RWPE1 (cell line): ENCODE measurements at places on chromosomes 2 and 18.
A peak's percentile ranks its signal among the peaks of the same experiment; 100 is the strongest.

DNA sequence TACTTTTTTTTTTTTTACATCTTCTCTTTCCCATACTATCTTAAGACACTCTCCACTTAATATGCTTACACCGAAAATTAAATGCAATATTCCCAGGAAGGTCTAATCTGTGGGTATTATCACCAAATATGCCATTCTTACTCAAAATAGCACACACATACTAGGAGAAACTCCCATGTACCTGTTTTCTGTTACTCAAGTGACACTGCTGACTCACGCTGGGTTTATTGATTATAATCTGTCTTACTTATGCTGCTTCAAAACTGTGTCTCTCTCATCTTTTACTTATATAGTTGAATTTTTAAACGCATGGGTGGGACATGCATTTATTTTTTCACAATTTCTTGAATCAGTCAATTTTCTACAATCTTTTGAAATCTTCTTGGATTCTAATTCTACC, 29.9 kb downstream of the MRPL19 start:
- no peak for DNase-seq

DNA sequence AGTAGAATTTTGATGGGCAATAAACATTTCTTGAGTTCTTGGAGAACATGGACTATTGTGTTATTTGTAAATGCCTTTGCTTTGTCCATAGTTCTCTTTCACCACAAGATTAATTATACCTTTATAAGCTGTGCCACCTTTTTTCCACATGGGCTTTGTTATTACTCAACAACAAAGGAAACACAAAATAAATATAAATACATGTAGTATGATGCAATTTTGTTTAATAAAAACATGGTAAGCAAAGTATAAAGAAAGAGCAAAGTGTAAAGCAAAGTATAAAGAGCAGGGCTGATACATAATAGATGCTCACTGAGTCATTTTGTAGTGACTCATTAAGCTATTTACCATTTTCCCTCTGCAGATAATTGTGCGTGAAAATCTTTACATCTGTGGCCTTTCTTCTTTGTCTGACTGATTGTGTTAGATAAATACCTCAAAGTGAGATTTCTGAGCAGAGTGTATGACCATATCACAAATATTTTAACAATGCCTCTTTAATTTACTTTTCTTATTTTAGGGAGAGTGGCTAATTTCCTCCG, 80.9 kb downstream of the CERS6 start:
- DNase-seq = no peak

DNA sequence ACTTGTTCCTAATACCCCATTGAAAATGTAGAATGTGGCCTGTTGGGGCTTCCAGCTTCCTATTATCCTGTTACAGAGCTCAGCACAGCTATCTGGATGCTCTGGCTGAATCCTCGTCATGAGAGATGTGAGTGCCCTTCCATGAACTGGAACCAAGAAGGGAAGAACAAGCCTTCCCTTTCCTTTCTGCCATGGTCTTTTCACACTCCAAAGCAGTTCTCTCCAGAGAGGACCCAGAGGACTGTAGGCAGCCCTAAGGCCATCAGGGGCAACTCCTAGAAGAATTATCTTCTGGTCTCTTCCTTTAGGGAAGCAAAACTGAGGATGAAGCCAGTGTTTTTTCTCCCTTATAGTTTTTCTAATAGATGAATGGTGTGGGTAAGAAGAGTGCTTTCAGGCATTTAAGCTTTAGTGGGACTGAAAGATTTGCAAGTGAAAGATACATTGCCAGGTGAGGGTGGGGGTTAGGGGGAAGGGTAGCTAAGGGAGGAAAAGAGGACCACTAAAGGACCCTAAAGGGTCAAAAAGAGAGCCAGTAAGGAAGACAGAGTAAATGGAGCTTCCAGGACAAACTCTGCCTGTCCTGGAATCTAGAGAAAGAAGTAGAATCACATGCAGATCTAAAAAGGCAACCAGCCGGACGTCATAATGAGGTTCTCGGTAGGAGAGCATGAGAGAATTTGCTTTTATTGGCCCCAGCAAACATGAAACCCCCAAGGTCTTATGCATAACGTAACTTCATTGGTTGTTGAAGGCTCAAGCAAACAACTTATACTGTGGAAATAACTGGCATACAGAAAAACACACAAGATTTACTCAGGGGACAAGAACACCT, 12.4 kb upstream of the XPO1 start:
- no peak for DNase-seq

- peak; percentile 6 for DNase-seq
These were observed 744.4 kb downstream of the KCNJ3 start for GRCh38 chr2:155442755-155443372.

- no peak for DNase-seq
These were observed 7.8 kb upstream of the RAB12 start for GRCh38 chr18:8601277-8602032.

GRCh38 chr2:88626171-88627054, 851 bp downstream of the EIF2AK3 start:
- DNase-seq = peak; percentile 19

GRCh38 chr2:211103989-211104388, 547.6 kb downstream of the CPS1 start:
- DNase-seq = no peak
